ENCODE measurements at places on chromosomes 2 and 18. TPM values are rescaled to one million over a fixed set of nuclear protein-coding genes. Genes with fewer than 3 reads are reported as not detected.
A peak's percentile ranks its signal among the peaks of the same experiment; 100 is the strongest.

GRCh38 chr2:63880625-63881024, 38.9 kb downstream of the UGP2 start:
- DNase-seq: no peak

DNA sequence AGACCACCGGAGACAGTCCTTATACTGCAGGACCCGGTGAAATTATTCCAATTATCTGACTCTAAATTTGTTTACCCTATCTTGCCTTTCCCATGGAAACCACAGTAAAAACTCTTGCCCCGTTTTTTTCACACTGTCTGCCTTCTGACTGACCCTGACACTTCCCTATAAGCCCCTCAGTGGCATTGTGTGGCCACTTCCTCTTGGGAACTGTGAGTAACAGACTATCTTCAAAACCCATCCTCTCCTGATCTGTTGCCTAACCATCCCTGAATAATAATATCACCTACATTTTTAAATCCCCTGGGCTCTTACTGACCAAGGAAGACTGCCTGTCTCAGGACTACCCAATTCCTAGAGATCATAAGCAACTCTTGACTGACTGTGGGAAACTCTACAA, 42.6 kb upstream of the RNF152 start:
- DNase-seq: no peak

DNA sequence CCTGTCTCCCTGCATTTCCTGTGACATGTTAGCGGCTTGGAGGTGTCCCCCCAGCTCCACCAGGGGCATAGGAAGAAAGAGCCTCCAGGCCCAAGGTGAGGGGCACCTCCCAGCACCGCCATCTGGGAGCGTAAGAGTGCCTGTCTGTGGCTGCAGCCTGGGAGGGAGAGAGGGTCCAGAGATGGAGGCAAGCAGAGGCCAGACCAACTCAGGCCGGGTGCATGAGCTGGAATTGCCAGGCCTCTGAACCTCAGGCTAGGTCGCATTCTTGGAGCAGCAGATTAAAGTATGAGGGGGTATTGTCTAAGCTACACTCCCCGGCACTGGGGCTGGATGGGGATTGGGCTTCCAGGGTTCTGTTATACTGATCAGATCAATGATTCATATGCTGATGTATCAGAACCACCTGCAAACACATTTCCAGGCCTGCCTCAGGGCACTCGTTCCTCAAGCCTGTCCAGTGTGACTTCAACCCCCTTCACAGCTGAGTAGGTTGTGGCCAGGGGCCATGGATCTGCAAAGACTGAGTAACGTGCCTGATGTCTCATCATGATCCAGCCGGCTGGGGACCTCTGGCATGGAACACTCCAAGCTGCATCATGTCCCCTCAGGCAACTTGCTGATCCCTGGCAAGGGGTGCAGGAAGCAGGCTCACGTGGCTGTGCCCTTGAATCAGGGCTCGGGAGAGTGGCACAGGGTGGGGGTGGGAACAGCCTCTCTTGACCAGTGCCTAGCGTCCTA, 73.2 kb downstream of the HS1BP3 start:
- peak; percentile 42 for DNase-seq

- DNase-seq: no peak
Observed at GRCh38 chr18:79275992-79276391, 119.7 kb upstream of the NFATC1 start.

DNA sequence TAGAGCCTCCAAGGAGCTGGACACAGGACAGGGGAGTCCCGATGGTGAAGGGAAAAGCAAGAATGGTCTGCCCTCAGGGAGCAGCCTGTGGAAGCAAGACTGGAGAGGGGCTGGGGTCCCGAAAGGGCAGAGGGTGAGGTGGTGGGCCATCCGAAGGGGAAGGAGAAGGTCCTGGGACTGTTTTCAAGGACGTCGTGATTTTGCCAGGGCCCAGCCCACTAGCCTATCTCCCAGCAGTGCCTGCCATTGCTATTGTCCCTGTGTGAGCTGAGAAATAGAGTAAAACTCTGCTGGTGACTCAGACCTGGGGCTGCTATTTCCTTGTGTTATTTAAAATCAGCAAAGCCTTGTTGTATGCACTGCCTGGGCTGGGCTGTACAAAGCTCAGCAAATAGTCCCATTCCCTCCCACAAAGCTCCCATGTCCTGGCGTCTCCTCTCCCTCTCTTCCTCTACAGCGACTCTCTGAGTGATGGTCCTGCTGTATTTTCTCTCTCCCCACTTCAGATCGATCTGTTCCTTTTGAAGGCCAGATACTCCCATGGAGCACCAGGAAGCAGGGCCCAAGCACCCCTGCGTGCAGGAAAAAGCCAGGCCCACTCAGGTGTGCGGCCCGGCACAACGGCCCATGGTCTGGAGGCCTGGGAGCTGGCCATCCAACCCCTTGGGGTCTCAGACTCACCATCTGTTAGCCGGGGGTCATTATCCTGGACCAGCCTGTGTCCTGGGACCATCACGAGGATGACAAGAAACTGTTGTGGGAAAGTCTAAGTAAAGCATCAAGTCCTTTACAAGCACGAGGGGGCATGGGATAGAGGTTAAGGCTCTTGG, 65.0 kb upstream of the OTOF start:
- no peak for DNase-seq

SERPINB2 gene
- total RNA-seq: not detected

DNA sequence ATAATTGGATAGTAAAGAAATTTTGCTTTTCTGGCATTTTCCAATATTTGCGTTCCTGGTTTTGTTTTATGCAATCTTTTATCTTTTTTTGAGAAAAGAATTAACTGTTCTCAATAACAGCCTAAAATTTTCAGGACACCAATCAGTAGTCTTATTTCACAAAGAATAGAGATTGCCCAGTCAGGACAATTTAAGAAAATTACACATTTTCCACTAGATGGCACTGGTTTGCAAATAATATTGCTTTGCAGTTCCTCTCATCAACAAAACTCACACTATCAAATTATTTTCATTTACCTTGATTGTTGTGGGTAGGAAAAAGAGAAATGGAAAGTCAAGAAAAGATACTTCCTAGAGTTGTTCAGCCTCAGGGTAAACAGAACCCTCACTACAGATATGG, 2.4 kb upstream of the RBM45 start:
- DNase-seq: no peak

SPP2 gene
- not detected for total RNA-seq

DNA sequence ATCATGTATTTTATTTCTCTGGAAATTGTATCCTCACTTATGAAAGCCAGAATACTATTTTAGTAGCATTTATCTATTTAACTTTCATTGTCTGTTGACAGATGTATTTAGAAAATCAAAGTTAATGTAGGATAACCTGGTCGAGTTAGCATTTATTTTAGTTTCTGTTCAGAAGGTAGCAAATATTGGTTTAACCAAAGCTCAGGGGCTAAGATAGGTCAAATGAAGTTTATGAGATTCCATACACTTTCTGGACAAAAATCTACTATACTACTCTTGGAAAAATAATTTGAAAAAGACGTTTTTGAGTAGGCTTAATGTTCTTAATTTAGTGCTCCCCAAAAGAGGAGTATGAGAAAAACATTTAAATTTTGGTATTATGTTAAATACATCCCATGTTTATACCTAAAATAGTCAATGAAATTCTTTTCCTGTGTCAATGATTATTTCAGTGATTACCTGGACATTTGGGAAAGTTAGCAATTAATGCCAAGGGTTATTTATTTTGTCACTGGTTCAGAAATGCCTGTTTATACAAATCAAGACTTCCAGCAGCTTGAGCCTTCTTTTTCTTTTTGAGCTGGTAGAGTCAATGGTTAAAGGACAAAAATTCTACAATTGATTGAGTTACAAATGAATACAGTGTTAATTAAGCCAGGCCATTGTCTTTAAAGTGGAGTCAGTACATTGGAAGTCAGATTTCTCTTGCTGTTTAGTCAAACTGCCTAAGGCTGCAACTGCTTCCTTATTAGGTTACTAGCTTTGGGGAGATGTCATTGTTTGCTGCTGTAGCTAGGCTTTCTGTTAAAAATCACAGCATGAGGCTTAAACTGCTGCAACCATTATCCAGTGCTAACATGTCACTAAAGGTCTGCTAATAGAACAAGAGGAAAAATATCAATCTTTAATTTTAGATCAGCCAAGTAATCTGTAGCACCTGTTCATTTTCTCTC, 182.3 kb downstream of the CAMKMT start:
- no peak for DNase-seq

- no peak for DNase-seq
Observed at GRCh38 chr18:63405986-63406385, 16.3 kb downstream of the VPS4B start.

DNA sequence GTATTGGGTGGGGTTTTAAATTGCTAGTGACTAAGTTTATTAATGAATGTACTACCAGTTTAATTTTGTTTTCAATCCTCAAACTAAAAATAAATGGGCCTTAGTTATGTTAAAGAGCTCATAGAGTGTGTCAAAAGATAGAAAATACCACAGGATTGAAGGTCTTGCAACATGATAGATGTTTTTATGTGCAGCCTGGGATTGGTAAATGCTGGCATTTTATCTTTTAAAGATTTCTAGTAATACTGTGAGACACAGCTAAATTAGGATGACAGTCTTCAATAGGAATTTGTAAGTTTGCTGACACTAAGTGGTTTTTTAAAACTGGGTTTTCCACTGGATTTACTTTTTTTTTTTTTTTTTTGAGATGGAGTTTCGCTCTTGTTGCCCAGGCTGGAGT, 122.3 kb downstream of the HAUS1 start:
- no peak for DNase-seq
